Osteocyte (in vitro differentiated cells): ENCODE measurements at places on chromosomes 3 and 15. TPM values are rescaled to one million over a fixed set of nuclear protein-coding genes. Genes with fewer than 3 reads are reported as not detected.

- H3K27me3 ChIP-seq = no peaks in the 10 kb centered on the region
- no peak overlapping the region for H3K4me3 ChIP-seq
- H3K36me3 ChIP-seq = peaks cover 15% of the 10 kb centered on the region
- DNase-seq = peak; percentile 90
- H3K27ac ChIP-seq = peak overlapping the region; percentile 94
- H3K4me1 ChIP-seq = peaks cover 60% of the 10 kb centered on the region
Measured at GRCh38 chr3:16448639-16449070, 64.8 kb downstream of the RFTN1 start.

- no peak for DNase-seq
- no peak overlapping the region for H3K27ac ChIP-seq
- no peak overlapping the region for H3K4me3 ChIP-seq
- no peaks in the 10 kb centered on the region for H3K27me3 ChIP-seq
- peaks cover 27% of the 10 kb centered on the region for H3K4me1 ChIP-seq
- H3K36me3 ChIP-seq = no peaks in the 10 kb centered on the region
Measured at GRCh38 chr3:46890132-46890531, 12.6 kb downstream of the PTH1R start.

Gene PYGO1
- 16.1 and 18.5 TPM in 2 replicates for total RNA-seq

Gene FBXO40
- total RNA-seq = not detected in 2 replicates

DNA sequence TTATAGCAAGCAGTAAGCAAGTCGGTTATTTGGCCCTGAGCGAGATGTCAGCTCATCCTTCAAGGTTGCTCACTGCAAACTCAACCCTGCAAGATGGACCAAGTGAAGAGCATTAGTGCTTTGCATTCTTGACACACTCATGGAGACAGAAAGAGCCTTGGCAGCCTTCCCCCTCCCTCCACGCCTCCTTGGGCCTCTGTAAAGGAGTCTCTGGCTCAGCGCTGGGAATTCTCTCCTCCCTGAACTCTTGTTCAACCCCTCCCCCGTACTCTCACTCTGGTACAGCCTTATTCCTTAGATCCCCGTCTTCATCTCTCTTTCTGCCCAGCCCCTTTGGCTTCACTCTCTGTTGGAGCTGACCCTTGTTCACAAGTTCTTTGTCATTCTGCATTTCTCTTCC is 2.2 kb upstream of the CX3CR1 start:
- H3K27ac ChIP-seq = no peak overlapping the region
- peaks cover 4% of the 10 kb centered on the region for H3K4me1 ChIP-seq
- DNase-seq = peak; percentile 64
- H3K4me3 ChIP-seq = no peak overlapping the region
